ENCODE measurements at places on chromosomes 6 and 20.

DNA sequence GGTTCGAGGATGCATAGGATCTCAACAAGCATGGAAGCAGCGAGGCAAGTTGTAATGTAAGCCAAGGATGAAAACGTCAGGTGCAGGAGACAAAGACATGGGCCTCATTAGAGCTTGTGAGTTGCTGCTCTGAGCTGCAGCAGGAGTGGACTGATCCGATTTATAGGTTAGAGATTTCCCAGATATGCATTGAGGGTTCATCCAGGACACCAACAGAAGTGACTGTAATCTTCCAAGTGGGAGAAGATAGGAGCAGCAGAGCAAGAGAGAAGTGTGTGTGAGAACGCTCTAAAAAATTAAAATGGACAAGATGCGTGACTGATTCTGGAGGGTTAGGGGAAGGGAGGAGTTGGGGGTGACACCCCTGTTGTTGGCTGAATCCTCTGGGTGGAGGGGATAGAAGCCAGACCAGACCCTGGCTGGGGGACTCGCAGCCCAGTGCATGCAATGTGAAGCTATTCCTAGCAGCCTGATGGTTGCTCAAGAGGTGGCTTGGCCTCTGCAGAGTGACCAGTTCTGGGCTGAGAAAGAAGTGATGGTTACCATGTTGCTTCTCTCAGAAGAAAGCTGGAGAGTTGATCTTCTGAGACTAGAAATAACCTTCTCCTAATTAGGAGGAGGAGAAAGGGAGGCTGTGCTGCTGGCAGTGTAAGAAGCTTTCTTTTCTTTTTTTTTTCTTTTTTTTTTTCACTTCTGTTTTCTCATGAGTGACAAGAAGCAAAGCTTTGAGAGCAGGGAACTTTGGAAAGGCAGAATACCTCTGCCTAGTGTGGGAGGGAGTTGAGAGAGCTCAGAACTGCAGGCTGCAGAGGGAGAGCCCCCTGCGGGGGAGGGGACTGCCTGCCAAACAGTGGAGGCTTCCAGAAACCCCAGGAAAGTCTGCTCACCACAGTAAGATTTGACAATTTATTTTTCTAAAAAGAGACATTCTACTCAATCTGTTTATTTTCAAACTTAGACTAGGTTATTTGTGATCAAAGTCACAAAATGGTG is 116.9 kb downstream of the SLX4IP start:
- DNase-seq, result no peak

DNA sequence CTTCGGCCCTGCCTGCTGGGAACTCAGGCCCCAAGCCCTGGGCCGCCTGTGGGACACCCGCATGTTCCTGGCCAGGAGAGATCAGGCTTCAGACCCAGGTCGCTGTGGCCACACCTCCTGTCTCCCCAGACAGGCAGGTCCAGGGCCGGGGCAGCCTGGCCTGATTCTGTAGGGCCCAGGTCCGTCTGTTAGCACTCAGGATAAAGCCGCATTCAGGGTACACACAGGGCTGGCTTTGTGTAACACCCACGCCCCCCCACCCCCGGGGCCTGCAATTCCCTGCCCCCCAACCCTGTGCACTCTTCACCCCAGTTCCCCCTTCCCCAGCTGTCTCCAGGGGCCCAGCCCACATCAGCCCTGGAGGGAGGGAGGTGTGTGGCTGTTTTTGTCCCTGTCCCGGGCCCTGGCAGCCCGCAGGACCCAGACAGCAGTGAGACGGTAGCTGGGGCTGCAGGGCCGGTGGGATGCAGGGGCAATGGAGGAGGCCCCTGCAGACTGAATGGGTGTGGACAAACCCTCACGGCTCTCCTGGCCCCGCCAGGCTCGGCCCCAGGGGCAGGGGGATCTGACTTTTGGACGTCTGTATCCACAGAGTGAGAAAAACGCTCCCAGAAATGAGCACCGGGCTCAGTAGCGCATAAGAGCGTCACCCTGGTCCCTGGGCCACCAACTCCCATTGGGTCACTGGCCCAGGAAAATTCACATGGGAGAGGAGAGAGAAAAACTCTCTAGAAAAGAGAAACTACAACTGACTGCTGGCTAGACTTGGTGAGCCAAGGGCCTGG is 42.4 kb upstream of the ZBP1 start:
- DNase-seq, result no peak

GRCh38 chr20:45611054-45611453 is 18.5 kb upstream of the WFDC10A start:
- DNase-seq, result no peak

DNA sequence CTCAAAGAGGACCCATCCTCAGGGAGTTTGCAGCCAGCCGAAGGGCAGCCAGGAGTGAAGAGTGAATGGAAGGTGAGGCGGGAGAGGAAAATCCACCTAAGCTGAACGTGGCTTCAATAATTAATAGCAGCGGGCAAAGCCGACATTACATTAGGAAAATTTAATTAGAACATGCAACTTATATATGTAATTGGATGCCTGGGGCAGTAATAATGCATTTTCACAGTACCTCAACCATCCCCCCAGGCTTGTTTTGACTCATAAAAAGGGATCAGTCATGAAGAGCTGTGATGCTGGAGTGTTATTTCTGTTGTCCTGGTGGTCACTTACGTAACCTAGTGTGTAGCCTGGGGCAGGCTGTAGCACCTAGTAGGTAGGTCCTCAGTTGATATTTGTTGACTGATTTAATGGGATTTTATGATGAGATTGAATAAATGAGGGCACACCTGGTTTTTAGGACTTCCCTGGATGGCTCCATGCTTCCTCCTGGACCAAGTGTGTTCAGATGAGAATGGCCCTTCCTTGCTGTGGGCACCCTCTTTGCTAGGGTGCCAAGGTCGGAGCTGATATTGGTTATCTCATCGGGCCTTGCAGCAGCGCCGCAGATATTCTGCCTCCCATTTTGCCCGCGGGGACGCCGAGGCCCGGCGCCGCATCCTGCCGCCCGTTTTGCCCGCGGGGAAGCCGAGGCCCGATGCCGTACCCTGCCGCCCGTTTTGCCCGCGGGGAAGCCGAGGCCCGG is 128.8 kb downstream of the CDH26 start:
- no peak for DNase-seq

DNA sequence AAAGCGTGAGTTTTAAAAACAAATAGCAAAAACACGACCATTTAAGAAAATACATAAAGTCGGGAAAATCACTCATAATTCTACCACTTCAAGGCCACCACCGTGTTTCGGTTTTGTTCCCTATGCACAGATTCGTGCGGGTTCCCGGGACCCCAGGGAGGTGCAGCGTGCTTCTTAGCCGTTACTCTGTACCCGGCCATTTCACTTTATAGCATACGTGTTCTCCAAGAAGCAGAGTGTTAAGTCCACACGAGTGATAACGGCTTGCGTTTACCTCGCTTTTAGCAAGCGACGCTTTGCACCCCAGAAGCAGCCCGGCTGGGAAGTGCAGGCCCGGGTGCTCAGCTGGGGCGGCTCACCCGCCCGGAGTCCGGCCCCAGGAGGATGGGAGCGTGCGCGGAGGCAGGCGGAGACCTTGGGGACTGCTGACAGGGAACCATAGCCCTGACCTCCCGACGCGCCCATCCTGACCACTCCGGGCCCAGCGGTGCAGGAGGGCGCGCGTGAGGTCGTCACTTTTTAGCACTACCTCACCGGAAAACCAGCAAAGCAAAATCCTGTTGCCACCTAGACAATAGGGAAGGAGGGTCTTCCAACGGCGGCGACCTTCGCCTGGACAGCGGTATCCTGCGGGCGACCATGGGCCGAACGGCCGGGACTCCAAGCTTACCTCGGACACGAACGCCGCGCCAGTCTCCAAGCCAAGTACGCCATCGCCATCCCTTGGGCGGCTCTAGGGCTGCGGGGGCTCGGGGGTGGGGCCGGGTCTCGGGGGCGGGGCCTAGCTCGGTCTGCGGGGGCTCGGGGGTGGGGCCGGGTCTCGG is at the start of gene ECI2:
Gene ECI2 (minus strand): TSS at position 735 of the 824 bp plus-strand sequence. CDS start 15 bp downstream, at position 720.
- DNase-seq, result peak; percentile 45

GRCh38 chr6:85065831-85066230 is 301.4 kb upstream of the TBX18 start:
- DNase-seq, result no peak

DNA sequence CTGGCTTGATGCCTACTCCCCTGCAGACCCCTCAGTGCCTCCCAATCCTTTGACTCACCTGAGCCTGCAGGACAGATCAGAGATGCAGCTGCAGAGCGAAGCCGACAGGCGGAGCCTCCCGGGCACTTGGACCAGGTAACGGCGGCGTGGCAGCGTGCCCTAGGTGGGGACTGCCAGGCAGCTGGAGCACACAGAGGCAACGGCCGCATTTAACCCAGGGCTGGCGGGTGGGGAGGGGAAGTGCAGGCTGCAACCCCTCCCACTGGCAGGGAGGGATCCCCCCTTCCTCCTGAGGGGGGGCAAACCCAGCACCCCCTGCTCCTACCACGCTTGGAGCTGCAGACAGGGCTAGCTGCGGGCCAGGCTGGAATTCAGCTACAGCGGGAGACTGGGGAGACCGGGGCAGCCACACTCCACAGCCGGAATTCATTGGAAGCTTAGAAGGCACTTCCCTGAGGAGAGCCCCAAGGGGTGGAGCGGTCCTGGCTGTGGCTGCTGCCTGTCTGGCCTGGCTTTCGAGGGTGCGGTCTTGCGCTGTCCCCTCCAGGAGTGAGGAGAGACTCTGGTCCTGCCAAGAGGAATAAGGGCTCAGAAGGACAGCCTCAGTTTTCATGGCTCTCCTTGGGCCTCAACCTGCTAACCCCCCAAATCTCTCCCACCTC is at the start of gene MATN4:
Gene MATN4 (minus strand): TSS at position 183 of the 662 bp plus-strand sequence. CDS start 2,717 bp downstream, outside the sequence.
- no peak for DNase-seq

GRCh38 chr20:5757949-5758348 is 7.7 kb downstream of the SHLD1 start:
- DNase-seq, result no peak

GRCh38 chr6:106165885-106166485 is 79.8 kb downstream of the PRDM1 start:
- DNase-seq, result no peak

GRCh38 chr6:130526466-130526865 is 160.6 kb downstream of the TMEM200A start:
- no peak for DNase-seq

DNA sequence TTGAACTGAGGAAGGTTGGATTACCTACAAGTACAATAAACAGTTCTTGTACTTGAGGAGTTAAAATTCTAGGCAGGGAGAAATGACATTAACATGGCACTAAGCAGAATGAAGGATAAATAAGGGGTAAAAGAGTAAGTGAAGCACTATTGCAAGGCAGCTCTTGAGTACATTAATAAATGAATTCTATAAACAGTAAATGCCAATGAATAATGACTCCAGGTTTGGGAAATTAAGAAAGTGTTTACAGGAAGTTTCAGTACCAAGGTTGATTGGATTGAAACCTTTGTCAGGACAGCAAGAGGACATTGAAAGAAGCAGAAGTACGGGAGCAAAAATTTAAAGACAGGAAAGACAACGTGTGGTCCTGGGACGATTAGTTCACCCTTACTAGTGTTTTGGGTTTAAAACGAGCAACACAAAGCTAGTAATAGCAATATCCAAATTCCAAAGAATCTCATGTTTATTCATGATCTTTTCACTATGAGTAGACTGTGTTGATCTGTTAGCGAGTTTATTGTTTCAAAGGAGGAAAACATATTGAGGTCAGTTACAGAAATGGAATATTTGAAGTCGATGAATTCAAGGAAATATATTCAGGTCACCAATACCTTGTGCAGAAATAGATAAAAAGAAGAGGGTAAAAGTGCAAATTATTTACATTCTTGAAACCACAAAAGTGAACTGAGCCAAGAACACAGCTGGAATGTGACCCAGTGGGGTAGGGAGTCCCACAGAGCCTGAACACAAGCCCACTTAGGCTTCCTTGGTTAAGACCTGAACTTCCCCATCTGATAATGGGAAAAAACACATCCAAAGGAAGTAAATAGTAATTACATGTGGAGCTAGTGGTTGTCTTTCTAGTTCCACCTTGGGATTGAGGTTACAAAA is 80.8 kb downstream of the MKKS start:
- DNase-seq, result no peak

DNA sequence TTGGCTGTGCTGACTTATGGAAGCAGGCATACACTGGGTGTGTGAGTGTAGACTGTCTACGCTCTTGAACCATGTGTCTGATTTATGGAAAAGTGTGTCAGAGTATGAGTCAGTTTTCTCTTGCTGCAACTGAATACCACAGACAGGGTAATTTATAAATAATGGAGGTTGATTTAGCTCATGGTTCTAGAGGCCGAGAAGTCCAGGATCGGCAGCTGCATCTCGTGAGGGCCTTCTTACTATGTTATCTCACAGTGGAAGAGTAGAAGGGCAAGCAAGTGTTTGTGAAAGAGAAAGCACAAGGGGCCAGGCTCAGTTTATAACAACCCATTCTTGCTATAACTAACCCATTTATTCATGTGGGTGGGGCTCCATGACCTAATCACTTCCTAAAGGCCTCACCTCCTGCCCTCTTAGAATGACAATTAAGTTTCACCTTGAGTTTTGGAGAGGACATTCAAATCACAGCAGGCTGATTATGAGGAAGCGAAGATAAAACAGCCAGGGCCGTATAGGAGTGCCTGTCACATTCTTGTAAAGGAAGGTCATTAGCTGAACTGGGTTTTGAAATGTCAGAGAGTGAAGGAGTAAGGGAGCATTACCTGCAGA is 6.7 kb downstream of the GPR31 start:
- no peak for DNase-seq

GRCh38 chr6:106446287-106446885 is 85.9 kb downstream of the CRYBG1 start:
- DNase-seq, result peak; percentile 37

- DNase-seq, result no peak
These were observed 78.8 kb upstream of the KIF25 start for GRCh38 chr6:167918548-167919278.

DNA sequence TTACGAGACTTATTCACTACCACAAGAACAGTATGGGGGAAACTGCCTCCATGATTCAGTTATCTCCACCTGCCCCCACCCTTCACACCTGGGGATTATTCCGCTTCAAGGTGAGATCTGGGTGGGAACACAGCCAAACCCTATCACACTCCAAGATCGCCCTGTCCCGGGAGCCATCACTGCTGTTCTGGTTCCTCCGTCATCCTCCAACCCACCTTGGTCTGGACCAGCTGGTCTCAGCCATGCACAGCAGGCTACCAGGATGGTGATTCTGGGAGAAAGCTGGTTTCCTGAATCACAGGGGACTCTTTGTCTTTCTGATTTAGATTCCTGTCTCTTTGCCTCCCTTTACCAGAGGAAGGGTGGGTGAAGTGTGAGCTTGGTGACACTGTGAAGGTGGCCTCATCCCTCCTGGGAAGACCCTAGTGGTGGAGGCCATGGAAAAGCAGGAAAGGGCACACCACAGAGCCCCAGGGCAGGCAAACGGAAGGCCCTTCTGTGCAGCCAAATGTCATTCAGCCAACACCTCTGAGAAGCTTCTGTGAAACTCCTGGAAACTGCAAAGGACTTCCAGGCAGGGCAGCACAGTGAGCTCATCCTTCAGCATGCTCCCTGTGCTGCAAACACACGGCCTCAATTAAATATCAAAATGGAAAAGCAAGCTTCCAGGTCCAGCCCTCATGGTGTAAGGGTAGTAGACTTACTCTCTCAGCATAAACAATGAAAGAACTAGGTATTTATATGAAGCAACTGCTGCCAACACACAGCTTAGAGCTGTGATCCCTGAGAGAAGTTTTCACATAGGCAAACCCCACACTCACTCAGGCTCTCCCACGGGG is 169.8 kb downstream of the ANKRD60 start:
- DNase-seq, result no peak
